Ecto neural progenitor cell (in vitro differentiated cells): ENCODE measurements at places on chromosomes 4 and X.
A peak's percentile ranks its signal among the peaks of the same experiment; 100 is the strongest.

GRCh38 chr4:88162626-88163025, 4.2 kb upstream of the ABCG2 start:
- DNase-seq = peak; percentile 62

GRCh38 chrX:37726346-37726745, 40.8 kb downstream of the XK start:
- no peak for DNase-seq

DNA sequence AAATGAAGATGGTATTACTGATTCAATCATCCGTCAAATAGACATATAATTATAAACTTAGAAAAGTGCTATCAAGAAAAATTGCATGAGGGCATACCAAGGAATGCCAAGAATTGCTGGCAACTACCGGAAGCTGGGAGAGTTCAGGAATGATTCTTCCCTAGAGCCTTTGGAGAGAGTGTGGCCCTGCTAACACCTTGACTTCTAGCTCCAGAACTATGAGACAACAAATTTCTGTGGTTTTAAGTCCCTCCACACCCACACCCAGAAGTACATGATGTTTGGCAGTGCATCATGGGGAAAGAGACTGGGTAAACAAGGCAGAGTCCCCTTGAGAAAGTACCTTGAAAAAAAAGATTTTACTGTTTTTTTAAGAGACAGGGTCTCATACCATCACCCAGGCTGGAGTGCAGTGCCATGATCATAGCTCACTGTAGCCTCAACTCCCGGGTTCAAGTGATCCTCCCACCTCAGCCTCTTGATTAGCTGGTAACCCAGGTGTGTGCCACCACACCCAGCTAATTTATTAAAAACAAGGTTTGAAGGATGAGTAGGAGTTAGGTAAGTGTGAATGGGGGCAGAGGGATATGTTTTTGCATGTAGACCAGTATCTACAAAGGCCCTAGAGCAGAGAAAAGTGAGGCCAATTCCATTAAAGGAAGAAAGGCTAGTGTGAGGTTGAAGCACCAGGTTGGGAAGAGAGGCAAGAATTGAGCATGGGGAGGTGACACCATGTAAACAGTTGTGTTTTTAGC, 53.1 kb downstream of the GSX2 start:
- no peak for DNase-seq

DNA sequence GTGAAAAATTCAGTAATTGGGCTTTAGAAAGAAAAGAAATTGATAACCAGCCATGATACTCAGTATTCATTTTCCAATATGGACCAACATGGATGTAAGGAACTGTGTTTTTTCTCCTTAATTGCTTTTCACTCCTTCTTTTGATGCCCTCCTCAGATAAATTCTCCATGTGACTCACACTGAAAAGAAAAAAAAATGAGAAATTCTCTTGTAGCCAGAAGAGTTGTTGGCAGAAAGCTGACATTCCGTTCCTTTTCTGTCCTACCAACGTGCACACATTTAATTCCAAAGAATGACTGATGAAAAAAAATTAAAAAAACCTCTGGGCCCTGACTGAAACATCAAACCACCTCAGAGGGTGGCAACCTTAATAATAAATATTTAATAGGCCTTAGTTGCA, 153.1 kb downstream of the AMELX start:
- no peak for DNase-seq
